Activated CD4-positive, alpha-beta T cell treated with anti-CD3 and anti-CD28 coated beads, Interleukin-2, amount 10 ng/mL, durations not matched to agents 24 days and 14 days (primary cell): ENCODE measurements at places on chromosomes 11 and 22.

DNA sequence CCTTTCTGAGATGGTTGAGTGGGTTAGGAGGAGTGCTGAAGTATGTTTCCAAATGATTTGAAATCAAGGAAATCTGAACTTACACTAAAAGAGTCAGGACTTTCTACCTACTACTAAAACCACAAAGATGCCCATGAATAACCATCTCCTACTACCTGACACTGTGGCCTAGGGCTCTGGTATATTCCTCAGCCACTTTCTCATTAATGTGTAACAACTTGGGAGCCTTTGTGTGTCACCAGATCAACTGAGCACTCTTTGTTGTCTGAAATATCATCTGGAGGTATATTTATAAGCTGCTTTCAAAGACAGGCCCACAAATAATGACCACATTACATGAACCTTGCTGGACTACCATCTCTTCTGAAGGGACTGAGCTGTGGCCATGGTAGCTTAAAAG, 43.9 kb downstream of the RELT start:
- DNase-seq: no peak

DNA sequence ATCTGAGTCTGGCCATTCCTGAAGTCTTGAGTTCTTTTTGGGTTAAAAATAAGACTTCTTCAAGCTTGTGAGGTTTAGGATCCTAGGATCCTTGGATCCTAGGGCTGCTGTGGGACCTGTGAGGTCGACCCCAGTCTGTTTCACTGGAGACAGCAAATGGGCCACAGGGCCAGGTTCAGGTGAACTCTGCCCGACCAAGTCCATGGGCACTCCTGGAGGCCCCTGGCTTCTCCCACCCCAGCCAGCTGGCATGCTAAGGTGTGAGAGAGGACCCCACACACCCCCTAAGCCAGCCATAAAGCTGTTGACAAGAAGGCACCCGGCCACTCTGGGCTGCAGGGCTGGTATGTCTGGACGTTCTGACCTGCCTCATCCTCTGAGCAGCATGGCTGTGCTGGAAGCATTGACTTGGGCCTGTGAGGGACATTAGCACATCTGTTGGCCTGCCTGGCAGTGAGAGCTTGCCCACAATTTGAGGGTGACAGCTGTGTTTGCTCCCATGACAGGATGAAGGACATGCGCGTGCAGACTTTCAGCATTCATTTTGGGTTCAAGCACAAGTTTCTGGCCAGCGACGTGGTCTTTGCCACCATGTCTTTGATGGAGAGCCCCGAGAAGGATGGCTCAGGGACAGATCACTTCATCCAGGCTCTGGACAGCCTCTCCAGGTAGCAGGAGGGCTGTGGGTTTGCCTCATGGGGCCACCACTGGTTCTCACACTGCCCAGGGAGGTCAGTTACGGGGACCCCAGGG, 16.0 kb downstream of the CLDN5 start:
- no peak for DNase-seq

GRCh38 chr11:80371931-80372330, 931.1 kb upstream of the TENM4 start:
- no peak for DNase-seq

DNA sequence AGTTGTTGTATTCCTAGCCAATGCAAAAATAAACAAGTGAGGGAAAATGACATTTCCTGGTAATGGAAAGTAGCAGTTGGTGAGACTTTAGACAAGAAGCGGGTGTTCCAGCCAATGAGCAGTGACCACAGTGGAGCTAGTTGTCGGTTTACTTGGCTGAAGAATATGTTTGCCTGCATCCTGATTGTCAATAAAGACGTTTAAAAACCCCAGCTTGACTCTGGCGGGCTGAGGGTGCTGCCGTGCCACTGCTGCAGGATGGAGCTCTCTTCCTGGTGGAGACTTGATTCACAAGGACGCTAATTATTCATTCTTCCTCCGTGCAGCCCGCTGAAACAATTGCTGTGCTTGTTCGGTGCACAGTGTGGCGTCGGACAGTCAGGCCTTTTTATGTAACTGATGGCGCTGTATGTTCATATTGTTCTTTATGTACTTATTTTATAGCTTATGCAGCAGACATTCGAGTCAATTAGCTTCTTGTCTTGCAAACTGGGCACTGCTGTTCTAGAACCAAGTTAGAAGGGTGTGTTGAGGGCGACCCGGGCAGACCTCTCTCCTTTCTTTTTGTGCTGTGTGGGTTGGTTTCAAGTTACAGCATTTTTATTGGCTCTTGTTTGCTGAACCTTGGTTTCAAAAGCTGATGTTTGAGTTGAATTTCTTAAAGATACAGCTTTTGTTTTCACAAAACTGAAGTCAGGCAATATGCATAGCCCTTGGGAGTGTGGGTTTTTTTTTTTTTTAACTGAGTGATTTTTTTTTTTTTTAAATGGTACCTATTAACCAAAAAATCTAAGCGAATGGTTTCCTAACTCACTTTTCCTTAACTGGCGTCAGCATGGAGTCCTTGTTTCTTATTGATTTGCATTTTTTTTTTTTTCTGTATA, 153.9 kb downstream of the TEAD1 start:
- DNase-seq: no peak
